KG1 (cell line): ENCODE measurements at places on chromosomes 16 and 17.
A peak's percentile ranks its signal among the peaks of the same experiment; 100 is the strongest.

DNA sequence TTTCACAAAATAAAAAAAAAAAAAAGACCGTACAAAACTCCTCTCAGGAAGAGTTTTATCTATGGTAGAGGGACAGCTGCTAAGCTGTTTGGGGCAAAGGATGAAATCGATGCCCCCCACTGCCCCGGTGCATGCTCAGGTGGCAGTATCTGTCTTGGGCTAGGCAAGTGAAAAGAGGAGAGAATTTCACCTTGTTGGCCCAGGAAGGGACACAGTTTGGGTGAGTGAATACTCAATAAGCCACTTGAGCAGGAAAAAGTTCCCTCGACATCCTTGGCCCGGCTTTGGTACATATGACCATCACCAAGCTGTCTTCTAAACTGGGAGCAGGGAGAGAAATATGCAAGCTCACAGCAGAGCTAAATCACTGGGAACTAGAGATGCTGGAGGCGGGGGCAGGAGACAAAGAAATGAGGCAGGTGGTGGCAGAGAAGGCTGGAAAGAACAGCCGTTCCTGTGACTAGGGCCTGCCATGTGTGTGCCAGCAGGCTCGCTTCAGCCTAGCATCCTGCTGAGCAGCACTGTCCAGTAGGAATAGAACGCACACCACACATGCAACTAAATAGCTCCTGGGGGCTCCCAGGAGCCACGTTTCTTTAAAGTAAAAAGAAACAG is 8.2 kb upstream of the EIF1 start:
- no peak for DNase-seq

DNA sequence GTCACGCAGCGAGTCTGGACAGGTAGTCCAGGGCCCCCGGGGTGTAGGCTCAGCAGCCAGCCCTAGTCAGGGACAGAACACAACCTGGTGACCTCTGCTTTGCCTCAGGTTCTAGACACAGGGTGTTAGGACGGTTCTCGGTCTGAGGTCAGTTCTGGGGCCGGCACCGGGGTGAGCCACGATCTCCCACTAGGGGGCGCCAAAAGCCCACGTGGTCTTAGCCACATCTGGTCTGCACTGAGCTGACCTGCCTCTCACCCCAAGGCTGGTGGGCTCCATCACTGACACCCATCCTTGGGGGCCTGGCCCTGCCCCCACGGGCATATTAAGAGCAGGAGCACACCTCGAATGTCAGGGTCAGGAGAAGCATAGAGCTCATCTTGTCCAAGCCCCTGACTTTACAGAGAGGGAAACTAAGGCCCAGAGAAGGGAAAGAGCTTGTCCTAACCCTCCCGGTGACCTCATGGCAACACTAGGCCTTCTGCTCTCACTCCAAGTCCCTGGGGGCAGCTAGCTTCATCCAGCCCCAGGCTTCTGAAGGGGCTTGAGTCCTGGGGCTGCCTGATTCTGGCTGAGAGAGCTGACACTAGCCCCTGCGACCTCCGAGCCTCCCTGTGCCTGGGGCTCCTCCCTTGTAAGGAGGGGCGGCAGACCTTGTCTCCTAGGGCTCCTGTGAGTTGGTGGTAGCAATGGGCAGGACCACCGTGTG is 9.0 kb downstream of the SLC5A10 start:
- DNase-seq, result peak; percentile 14

- DNase-seq, result no peak
Measured at GRCh38 chr17:42276609-42277341, 584 bp upstream of the STAT5B start.

GRCh38 chr17:8386841-8387240 is 3.8 kb upstream of the RPL26 start:
- DNase-seq, result no peak

GRCh38 chr16:78177987-78178386 is 78.5 kb downstream of the WWOX start:
- no peak for DNase-seq

GRCh38 chr17:77318491-77319210 is 177.9 kb downstream of the SEC14L1 start:
- no peak for DNase-seq

GRCh38 chr16:86573215-86573614 is 5.1 kb upstream of the FOXL1 start:
- no peak for DNase-seq

- no peak for DNase-seq
Measured at GRCh38 chr17:29150161-29150560, 30.0 kb downstream of the MYO18A start.

DNA sequence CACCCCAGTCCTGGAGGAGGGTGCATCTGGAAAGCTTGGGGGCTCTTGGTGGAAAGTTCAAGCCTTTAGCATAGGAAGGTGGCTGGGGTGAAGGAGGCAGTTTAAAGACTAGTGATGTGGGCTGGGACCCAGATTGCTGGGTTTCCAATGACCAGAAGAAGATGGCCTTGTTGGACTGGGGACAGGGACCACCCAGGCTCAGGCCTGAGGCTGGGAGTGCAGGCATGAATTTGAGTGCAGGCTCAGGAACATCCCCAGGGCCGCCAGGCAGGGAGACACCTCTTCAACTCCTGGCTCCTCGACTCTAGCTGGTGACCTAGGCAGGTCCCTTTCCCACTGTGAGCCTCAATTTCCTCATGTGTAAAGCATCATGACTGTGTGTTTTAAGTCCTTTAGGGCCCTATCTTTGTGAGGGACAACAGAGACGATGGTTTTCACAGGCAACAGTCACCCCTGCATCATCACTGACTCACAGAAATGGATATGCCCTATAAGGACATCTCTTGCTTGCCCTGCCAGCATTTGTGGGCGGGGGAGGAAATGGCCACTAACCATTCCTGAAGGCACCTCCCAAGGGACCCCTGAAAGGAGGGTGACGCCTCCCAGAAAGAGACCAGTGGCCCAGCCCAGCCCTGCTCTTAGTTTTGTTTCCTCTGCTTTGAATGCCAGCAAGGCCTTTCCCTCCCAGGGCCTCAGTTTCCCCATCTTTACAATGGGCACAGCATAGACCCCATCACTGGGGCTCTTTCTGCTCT is 11.1 kb downstream of the NLRC5 start:
- DNase-seq, result no peak

DNA sequence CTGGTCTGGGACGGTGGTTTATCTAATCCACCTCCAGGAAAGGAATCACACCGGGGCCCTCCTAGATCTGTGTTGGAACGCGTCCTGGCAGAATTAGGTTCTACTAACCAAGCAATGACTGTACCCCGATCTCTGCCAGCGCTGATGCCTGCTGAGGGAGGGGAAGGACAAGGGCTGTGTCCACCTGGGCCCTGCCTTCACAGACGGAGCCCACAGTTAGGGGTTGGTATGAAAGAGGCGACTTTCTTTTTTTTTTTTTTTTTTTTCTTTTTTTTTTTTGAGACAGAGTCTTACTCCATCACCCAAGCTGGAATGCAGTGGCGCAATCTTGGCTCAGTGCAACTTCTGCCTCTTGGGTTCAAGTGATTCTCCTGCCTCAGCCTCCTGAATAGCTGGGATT is 9.9 kb upstream of the KRT19 start:
- no peak for DNase-seq

- no peak for DNase-seq
Measured at GRCh38 chr17:37726891-37727675, 17.8 kb downstream of the HNF1B start.

GRCh38 chr16:27444015-27444414 is 42.0 kb downstream of the IL21R start:
- no peak for DNase-seq

DNA sequence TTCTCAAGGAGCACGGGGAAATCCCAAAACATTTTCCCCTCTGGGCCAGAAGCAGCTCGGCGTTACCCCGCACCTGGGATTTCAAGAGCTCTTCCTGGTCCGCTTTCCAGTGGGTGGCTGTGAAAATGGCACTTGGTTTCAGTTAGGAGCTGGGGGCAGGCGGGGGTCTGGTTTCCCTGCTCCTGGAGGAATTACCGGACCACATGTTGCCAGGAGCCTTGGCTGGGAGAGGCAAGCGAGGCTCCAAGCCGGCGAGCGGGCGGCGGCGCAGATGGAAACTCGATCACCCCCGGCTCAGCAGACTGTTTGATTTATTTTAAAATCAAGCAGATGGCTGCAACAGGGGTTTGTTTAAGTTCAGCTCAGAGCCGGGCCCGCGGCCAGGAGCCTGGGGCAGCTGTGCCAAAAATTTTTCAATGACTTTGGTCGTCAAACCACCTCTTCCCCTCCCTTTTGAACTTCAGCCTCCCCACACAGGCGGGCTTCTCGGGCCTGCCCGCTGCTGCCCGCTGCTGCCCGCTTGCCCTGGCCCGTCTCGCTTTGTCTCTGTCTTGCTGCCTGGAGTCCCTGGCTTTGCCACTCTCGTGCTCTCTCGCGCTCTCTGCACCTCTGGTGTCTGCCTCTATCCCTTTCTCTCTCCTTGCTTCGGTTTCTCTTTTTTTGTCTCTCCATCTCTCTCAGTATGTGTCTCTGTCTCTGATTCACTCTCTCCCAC is 108.0 kb upstream of the CIBAR2 start:
- DNase-seq, result no peak

- DNase-seq, result no peak
Measured at GRCh38 chr16:70410734-70411133, 28.2 kb downstream of the ST3GAL2 start.

DNA sequence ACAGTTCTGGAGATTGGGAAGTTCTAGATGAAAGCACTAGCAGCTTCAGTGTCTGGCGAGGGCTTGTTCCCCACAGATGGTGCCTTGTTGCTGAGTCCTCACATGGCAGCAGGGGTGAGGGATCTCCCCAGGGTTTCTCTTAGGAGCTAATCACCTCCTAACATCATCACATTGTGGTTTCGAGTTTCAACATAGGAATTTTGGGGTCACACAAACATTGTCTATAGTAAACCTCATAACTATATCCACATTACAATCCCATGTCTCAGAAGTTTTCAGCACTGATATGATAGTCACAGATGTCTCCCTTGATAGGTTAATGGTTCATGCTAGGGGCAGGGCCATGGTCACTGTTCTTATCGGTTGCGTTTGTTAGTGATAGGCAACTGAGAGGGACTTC is 13.8 kb downstream of the CLUAP1 start:
- DNase-seq, result no peak
